ENCODE measurements at places on chromosomes 5 and 9. TPM values are rescaled to one million over a fixed set of nuclear protein-coding genes. Genes with fewer than 3 reads are reported as not detected.

GRCh38 chr9:17776735-17777134, 197.9 kb downstream of the SH3GL2 start:
- no peak for DNase-seq

DNA sequence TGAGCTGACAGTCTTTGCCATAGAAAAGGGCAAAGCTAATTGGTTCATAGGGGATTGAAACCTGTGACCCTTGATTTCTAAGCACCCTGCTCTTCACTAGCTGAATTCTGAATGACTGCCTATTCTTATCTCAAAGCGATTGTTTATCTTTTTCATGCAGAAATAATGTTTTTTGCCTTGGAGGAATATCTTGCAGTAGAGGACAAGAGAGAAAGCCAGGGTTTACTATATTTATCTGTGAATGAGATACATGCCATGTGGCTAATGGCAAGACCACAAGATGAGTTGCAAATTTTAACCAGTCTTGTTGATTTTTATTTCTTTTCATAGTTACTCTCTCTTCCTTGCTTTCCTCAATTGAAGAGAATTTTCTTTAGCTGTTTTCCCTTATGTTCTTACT, 185.0 kb downstream of the CNTLN start:
- DNase-seq, result no peak

- DNase-seq, result no peak
Measured at GRCh38 chr9:134892221-134892620, 11.6 kb downstream of the FCN2 start.

- no peak for DNase-seq
Measured at GRCh38 chr5:107864793-107865192, 194.1 kb upstream of the EFNA5 start.

DNA sequence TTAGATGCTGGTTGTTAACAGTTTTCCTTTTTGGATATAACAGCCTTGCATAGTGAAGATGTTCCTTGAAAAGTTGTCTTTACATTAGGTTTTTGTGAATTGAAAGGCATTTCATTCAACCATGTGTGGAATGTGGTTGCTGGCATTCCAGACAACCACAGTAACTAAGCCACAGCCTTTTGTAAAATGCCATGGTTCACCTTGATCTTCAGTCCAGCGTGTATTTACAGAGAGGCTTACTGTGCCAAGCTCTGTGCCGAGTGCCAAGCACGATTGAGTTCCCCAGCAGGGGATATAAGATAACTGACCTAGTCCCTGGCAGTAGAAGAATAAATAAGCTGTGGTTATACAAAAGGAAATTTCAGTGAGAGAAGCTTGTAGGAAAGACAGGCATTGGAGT, 4.9 kb downstream of the EXOSC2 start:
- no peak for DNase-seq

DNA sequence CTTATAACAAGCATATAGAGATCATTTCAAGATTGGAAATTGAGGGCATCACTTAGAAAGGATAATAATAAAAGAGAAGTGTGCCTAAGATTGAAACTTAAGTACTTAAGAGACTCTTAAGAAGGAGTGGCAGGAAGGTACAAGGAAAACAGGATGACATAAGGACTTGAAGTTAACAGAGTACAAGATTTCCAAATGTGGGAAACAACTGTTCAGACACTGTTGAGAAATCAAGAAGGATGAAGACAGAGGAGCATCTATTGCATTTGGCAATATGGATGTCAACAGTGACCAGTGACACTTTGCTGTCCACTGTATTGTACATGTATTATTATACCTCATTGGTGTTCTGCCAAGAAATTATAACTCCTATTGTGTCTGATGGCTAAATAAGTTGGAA, 157.8 kb upstream of the PTGER4 start:
- no peak for DNase-seq

DNA sequence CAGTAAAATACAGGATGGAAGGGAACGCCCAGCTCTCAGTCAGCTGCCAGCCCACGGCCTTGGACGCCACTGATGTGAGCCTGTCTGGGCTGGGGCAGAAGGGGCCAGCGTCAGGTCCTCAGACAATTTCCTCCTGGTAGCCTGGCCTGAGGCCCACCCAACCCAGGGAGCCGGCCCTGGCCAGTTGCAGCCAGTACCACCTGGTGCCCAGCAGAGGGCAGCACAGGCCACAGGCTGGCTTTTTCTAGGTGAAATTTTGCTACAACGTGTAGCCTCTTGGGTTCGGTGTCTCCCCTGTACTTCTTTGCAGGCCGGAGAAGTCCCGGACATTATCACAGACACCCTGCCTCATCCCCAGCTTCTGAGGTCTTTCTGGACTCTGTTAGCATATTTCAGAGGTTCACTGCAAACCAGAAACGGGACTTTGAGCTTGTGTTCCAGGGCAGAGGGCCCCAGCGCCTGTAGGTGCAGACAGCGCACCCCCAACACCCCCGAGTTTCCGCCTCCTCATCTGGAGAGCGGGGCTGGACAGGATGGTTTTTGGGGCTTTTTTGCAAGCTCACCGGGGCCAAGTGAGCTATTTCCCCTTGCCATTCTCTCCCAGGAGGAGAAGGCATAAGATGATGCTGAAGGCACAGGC, 45.9 kb upstream of the KCNMB1 start:
- DNase-seq, result peak; percentile 39

DNA sequence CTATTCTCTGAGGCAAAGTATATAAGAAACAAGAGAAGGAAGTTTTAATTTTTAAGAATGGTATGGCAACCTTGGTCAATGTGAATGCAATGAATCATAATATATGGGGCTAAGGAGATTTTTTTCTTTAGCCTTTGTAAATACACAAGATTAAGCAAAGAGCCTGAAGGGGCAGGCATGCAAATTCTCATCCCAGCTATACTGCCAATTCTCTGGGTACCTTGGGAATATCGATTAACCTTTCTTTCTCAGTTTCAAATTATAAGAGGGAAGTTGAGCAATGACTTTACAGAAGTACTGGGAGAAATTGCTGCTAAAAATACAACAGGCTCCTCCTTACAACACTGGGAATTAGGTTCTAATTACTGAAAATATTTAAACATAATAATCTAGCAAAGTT, 97.5 kb downstream of the MRPS27 start:
- no peak for DNase-seq

DNA sequence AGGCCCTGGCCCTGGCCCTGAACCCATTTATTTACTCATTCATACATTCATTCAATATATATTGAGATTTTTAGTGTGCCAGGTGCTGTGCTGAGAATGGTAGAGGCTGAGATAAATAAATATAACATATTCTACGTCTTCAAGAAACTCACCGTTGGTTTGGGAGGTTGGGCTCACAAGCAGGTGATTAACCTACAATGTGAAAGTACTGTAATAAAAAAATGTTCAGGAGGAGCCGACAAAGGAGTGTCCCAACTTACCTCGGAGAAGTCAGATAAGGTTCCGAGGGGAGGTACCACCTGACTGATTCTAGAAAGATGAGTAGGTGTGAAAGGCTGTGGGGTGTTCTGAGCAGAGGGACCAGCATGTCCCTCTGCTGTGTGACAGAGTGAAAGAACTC, 479.6 kb upstream of the KLF4 start:
- no peak for DNase-seq

DNA sequence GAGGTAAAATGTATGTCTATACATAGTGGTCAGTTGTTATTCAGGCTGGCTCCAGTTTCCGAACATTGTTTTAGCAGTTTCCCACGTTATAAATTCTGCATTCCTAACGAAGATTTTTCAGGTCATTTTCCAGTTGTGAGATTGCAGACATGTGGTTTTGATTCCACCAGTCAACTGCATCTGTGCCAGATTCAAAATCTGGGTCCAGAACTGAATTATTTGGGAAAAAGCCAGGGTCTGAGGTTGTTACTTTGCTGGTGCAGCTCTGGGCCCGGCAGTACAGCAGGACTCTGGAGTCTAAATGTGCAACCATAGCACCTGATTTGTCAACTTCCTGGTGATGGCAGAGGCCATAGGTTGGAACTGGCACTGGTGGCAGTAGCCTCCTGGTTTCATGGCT, 105.7 kb upstream of the MEGF10 start:
- no peak for DNase-seq

GRCh38 chr5:17381932-17382331, 116.1 kb upstream of the TAF11L2 start:
- DNase-seq, result no peak

DNA sequence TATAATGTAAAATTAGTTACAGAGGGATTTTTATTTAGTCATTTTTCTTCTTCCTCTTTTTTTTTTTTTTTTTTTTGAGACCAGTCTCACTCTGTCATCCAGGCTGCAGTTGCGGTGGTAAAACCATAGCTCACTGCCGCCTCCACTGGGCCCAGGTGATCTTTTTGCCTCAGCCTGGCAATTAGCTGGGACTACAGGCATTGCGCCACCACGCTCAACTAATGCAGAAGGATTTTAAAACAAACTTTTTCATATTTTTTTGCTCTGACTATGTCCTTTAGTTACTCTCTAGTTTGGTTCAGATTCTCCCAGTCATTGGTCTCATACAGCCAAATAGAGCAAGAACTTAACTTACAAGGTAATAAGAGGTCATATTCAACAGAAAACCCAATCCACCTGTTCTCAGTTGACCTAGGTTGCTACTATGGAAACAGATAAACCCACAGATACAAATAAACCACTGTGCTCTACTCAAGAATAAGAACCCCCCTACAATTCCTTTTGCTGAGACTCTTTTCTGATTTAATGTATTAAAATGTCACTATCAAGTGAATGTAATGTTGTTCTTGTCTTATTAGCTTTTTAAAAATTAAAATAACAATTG, 50.1 kb upstream of the TTC39B start:
- DNase-seq, result no peak

- DNase-seq, result no peak
Measured at GRCh38 chr9:103992938-103993579, 101.0 kb upstream of the SMC2 start.

DNA sequence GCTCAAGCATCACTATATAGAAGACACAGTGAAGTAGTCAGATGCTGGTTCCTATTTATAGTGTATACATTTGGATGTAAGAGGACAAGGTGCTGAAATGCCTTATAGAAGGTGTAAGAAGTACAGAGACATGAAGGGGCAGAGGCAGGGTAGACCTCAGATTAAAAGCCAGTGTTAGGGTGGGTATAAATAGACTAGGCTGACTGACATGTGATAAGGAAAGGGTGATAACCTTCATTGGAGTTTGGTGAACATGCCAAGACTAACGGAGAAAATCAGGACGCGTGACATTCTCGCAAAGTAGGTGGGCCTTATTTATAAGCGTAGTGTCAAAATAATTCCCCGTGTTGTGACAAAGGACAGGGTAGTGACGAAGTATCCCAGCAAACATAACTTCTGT, 59.1 kb upstream of the HRH2 start:
- no peak for DNase-seq

DNA sequence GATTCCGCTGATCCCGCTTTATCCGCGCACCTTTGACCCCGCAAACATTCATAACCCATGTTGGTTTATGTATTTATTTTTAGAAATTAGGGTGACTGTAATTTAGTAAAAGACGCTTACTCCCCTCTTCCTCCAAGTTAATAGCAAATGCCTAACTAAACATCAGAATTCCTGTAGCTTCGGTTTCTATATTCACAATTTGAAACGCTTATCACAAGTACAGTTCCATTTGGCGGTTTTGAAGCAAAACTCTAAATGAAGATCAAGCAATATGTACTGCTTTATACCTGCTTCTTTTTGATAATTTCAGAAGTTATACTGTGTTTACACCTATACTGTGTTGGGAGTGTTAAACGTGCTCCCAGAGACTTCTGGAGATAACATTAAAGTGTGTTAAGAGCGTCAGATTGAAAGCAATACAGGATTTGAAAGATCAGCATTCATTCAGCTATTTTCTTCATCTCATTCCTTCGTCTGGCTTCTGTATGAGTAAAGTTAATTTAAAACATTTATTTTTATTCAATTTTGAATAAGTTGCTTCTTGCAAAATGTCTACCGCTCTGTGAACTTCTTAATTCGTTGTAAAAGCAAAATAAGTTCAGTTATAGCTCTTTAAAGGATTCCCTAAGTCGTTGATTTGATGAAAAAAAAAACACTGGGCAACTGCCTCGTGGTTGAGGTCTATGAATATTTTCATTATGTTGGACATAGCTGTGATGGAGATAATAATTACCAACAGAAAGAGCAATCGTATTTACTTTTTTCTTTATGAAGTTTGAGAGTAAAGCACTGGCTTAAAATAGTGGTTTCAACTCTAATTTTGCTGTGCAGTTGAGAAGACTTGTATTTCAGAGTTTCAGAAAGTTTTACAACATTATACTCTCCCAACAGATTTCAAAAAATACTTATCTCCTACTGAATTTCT, 2.5 kb downstream of the PRDM6 start:
- DNase-seq, result no peak

- no peak for DNase-seq
Measured at GRCh38 chr9:79134654-79135053, 437.1 kb upstream of the TLE4 start.

GRCh38 chr5:11700391-11700790, 203.9 kb downstream of the CTNND2 start:
- no peak for DNase-seq

DNA sequence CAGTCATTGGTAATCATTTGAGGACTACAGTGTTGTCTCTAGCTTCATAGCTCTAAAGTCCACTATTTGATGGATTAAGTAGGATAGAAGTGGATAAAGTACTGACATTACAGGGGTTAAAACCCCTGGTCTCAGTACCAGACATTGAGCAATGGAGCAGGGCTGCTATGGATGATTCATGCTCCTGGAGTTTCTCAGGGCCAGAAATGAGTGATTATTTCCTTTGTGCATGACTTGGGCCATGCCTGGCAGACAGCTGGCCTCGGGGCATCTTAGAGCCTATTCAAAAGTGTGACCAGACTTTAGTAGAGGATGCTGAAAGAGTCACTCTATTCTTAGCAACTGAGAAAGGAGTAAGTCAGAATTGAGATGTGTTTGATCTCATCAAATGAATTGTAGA, 350.7 kb upstream of the TLE4 start:
- DNase-seq, result no peak

- no peak for DNase-seq
Measured at GRCh38 chr5:74384851-74385250, 255.7 kb downstream of the ENC1 start.

GRCh38 chr5:72018143-72018803, 89.0 kb upstream of the MAP1B start:
- DNase-seq, result peak; percentile 70

The LURAP1L gene
- not detected for total RNA-seq

The LCN10 gene
- total RNA-seq, result 0.30 TPM

The PLEKHG4B gene
- not detected for total RNA-seq

The STX17 gene
- total RNA-seq, result 33.8 TPM

The TSTD2 gene
- total RNA-seq, result 21.5 TPM

The ECM2 gene
- total RNA-seq, result not detected

The PCDHA9 gene
- total RNA-seq, result not detected

The ROR2 gene
- total RNA-seq, result 0.12 TPM

The HCN1 gene
- not detected for total RNA-seq

The F2RL2 gene
- total RNA-seq, result not detected

The HIGD2A gene
- 98.9 TPM for total RNA-seq

The QRFP gene
- total RNA-seq, result not detected

The SNX30 gene
- total RNA-seq, result 12.3 TPM

All from CD4-positive, CD25-positive, alpha-beta regulatory T cell (primary cell).